ENCODE measurements at places on chromosomes 5 and 9.
A peak's percentile ranks its signal among the peaks of the same experiment; 100 is the strongest.

- no peak for DNase-seq
These were observed 32.0 kb upstream of the DHFR start for GRCh38 chr5:80686757-80687156.

- DNase-seq = peak; percentile 93
These were observed 5.8 kb upstream of the PSMB7 start for GRCh38 chr9:124420991-124421543.

DNA sequence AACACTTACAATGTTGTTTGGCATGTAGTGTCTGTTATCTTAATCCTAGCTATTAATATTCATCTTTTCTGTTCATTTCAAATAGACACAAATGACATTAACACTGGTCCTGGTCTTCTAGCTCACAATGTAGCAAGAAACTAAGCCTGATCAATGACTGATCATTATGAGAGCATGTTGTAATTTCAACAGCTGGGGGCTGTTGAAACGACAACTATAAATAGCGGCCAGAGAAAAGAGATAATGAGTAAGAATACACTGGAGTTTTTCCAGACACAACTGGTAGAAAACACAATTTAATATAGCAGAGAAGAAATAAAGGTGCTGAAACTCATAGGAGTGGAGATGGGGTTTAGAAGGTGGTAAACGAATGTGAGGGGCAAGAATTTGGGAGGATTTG, 89.2 kb downstream of the HTR4 start:
- no peak for DNase-seq

GRCh38 chr5:141533897-141534296, 45.0 kb downstream of the PCDHGC5 start:
- no peak for DNase-seq

- DNase-seq = no peak
These were observed 128.1 kb downstream of the STARD4 start for GRCh38 chr5:111384220-111384619.
